Sigmoid colon (tissue), 7 donors: ENCODE measurements at places on chromosomes 3 and 15. TPM values are rescaled to one million over a fixed set of nuclear protein-coding genes. Genes with fewer than 3 reads are reported as not detected.

- DNase-seq: no peak
- H3K4me1 ChIP-seq: peaks cover 31% of the 10 kb centered on the region
- H3K36me3 ChIP-seq: no peaks in the 10 kb centered on the region
- H3K27ac ChIP-seq: no peak overlapping the region
- H3K27me3 ChIP-seq: no peaks in the 10 kb centered on the region
- H3K4me3 ChIP-seq: no peak overlapping the region
Observed at GRCh38 chr3:24303057-24303754, 191.4 kb downstream of the THRB start.

DNA sequence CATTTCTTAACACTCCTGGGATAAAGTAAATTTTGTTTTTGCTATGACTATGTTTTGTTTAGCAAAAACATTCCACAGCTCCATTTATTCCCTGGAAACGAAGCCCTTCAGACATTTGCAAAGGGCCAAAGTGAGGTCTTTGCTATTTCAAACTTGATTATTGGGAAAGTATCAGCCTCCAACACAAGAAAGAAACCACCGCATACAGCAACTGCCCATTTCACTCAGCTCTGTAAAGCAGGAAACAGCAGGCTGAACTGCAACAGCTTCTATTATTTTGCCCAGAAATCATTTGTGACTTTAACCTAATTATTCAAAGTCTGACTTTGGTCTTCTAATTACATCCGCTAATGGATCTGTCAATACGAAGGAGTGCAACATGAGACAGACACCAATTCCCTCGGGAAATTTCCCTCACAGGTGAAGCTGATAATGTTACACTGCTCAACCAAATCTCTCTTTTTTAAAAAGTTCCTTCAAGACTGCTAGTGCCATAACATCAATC, 72.1 kb downstream of the RFTN1 start:
- no peak overlapping the region for H3K4me3 ChIP-seq
- no peaks in the 10 kb centered on the region for H3K4me1 ChIP-seq
- no peaks in the 10 kb centered on the region for H3K36me3 ChIP-seq
- no peaks in the 10 kb centered on the region for H3K27me3 ChIP-seq
- no peak for DNase-seq
- H3K27ac ChIP-seq: no peak overlapping the region

Gene LDHAL6B
- total RNA-seq: not detected

Gene CACNA2D3
- 10.2 TPM for total RNA-seq

Gene CLEC3B
- 97.2 TPM for total RNA-seq
